Ecto neural progenitor cell (in vitro differentiated cells): ENCODE measurements at places on chromosomes 7 and 10.
A peak's percentile ranks its signal among the peaks of the same experiment; 100 is the strongest.

GRCh38 chr7:45564886-45565455 is 9.2 kb upstream of the ADCY1 start:
- no peak for DNase-seq

DNA sequence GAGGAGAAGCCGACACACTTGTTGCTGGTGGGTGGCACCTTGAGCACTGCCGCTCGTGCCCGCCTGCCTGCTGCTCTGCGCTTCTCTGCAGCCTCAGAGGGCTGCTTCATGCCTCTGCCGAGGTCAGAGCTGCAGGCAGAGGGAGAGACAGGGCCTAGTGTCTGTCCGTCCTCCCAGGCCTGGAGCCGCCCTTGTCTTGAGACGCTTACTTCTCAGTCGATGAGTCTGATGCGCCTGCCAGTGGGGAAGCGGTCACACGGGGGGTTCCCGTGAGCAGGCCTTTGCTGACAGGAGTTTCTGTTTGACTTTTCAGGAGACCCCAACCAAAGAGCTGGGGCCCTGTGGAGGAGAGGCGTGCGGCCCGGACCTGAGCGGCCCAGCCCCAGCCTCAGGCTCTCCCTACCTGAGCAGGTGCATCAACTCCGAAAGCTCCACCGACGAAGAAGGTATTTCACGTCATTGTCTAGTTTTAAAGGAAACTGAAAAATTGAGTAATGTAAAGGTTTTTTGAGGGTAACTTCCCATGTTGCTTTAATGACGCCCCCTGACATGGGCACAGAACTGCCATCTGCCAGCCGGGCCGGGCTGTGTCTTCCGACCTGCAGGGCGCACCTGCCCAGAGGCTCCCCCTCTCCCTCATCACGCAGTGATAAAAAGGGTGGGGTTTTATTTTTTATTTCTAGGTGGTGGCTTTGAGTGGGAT is 7.8 kb upstream of the BHLHA15 start:
- no peak for DNase-seq

DNA sequence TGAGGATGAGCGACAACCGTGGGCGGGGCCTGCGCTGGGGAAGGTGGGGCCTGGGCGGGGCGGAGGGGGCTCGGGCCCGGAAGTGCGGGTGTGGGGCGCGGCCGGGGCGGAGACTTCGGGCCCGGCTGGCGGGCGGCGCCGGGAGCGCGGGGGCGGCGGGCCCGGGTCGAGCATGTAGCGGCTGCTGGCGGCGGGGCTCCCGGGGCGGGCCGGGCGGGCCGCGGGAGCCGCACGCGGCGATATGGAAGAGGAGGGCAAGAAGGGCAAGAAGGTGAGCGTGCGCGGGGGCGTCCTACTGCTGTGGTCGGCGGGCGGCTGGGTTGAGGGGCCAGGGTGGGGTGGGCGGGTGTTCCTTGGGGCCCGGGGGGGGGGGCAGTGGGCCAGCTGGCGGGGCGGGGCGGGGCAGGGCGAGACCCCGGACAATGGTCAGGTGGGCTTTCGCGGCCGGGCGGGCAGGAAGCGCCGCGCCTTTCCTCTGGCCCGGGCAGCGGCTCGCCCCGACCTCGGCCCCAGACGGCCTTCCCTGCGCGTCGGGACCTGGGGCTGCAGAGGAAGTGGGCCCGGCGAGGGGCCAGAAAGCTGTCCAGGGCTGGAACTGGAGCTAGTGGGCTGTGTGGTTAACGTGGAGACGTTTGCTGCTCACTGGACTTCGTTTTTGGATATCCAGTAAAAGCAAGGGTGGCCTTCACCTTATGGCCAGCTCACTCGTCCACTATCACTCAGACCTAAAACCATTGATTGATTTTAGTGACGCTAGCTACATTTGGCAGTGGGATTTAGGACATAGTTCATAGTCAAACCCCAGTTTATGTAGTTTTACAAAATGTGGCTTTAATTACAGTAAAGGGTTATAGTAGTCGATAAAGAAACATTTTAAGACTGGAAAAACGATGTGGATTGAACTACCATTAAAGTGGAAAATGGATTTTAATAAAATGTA is at the start of gene CCM2:
Gene CCM2, plus strand, starts transcription at position 109 of the 940 bp plus-strand sequence. Its CDS starts 133 bp downstream, at position 242.
- DNase-seq: no peak

- peak; percentile 88 for DNase-seq
These were observed 65.7 kb downstream of the VWA2 start for GRCh38 chr10:114304571-114305421.

DNA sequence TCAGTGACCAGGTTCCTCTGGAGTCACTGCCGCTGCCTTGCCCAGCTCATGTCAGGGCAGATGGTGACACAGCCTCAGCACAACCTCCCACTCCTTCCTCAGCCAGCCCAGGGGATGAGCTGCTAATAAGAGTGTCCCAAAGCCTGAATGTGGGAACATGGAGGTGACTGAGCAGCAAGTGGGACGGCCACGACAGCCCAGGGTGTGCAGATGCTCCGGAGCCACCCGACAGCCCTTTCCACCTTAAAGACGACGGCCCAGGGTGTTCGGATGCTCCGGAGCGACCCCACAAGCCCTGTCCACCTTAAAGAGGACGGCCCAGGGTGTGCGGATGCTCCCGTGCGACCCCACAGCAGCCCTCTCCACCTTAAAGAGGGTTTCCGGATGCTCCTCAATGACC is 89.2 kb downstream of the DIP2C start:
- DNase-seq: no peak

GRCh38 chr7:28855538-28856217 is 102.5 kb downstream of the TRIL start:
- no peak for DNase-seq

GRCh38 chr7:137674551-137675409 is 172.0 kb downstream of the DGKI start:
- no peak for DNase-seq

GRCh38 chr10:66041771-66042170 is 884.1 kb upstream of the LRRTM3 start:
- DNase-seq: no peak

DNA sequence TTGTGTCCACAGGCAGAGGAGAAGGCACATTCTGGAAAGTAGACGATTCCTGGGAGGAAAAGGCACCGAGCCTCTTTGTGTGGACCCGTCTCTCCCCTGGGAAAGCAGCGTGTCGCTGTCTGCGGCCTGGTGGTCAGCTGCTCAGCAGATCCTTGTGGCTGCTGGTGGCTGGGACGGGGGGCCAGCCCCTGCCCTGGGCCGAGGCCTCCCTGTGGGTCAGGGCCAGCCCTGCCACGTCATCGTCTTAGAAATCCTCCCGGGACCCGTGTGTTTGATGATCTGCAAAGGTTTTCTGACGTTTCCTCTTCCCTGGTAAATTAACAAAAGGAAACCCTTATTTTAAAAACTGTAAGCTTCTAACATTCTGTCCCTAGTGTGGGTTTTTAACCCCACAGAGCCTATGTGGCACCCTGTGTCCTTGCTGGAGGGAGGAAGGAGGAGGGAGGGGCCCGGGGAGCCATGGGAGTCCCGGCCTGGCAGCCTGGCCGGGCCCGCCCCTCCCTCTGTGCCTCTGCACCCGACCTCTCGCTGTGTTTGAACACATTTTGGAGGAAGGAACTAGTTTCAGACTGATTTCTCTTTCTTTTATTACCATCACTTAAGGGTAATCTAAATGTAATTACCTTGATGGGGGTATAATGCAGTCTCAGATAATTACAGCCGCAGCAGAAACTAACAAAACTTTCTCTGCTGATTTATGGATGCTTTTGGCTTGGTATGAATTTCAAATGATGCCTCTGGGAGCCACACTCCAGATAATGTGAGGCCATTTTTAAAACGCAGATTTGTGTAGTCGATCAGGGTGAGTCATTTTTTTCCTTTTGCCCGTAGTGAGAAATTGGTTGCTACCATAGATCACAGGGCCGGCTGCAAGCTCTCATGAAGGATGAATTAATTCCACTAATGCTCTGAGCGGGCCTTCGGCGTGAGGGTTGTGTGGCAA is 85.5 kb downstream of the NKX6-2 start:
- peak; percentile 25 for DNase-seq

DNA sequence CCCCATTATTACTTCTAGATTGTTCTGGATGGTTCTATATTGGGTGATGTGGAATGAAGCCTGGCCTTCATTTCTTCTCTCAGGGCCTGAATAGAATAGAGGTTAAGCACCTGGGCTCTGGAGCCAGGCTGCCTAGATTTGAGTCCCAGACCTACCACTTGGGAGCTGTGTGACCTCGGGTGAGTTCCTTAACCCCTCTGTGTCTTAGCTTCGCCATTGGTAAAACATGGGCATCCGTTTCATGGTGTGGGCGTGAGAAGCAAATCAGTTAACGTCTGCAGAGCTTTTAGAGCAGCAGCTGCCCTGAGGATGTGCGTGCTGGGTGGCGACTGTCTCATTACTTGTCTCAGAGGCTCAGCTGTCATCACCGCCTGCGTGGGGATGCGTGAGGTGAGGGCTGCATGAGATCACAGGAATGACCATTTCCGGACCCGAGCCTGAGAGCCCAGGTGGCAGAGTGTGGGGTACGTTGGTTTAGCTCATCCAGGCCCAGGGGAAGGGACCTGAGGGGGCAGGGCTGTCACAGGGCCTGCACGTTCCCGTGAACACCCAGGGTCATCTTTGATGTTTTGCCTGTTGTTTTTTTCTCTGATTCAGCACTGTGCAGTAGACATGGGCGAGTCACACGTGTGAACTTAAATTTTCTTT is 9.7 kb downstream of the AGAP3 start:
- DNase-seq: no peak

DNA sequence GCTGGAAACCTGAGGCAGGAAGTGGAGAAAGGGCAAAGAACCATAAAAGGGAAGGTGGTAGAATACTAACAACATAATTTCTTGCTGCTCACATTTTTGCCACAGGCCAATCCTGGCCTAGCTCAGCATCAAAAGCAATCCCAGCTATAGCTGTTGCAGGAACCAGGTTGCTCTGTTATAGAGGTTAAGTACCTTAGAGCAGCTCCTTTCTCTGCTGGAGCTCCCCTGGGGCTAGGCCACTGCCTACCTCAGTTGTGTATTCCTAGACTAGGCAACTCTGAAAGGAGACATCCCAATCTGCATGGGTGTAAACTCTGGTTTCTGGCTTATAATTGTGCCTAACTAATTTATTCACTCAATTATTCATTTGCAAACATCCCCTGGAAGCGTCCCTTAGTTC is 108.4 kb downstream of the ZNF365 start:
- DNase-seq: no peak

- no peak for DNase-seq
These were observed 40.6 kb downstream of the AKR1D1 start for GRCh38 chr7:138116892-138117291.

GRCh38 chr10:87598700-87599099 is 61.0 kb upstream of the PAPSS2 start:
- no peak for DNase-seq

GRCh38 chr7:157664034-157664433 is 327.2 kb downstream of the DNAJB6 start:
- no peak for DNase-seq

- no peak for DNase-seq
These were observed 140.5 kb downstream of the PTPRN2 start for GRCh38 chr7:158447151-158447505.

GRCh38 chr7:148793590-148793989 is 90.5 kb downstream of the EZH2 start:
- DNase-seq: no peak

- DNase-seq: no peak
These were observed 5.4 kb upstream of the GRM8 start for GRCh38 chr7:127258111-127258510.

- DNase-seq: peak; percentile 67
These were observed 805 bp upstream of the HMX3 start for GRCh38 chr10:123134915-123135414.

GRCh38 chr7:64687249-64687648 is 21.3 kb downstream of the ZNF107 start:
- no peak for DNase-seq

- DNase-seq: no peak
These were observed 142.3 kb downstream of the XPNPEP1 start for GRCh38 chr10:109780997-109781396.

GRCh38 chr7:458511-459245 is 61.0 kb downstream of the PDGFA start:
- DNase-seq: no peak

- DNase-seq: no peak
These were observed 67.4 kb upstream of the ELN start for GRCh38 chr7:73960548-73960947.
